ENCODE measurements at places on chromosomes 1 and 21.

GRCh38 chr1:70778056-70778762 lies 269.4 kb downstream of the PTGER3 start:
- no peak for DNase-seq

DNA sequence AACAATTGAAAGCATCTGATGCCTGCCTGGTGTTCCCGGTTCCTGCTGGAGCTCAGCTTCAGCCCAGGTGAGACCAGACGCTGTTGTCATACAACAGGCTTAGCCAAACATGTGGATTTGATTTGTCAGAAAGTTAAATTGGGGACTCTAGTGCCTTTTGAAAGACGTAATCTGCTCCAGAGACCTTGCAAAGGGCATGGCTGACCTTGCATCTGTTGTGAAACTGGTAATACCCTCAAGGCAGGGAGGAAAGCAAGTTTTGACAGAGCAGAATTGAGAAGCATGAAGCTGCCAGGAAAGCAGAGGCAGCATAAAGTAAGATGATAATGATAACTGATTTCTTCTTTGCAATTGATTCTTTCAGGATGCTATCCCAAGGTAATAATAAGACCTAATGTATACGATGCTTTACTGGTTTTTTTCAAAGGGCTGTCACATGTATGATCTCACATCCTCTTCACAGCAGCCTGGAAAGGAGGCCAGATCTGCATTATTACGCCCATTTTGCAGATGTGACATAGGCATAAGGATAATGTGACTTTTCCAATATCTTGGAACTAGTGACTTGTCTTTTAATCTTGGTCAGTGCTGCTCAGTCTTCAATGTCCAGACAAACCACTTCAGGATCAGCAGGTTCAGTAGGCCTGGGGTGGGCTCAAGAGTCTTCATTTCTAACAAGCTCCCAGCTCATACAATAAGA lies 24.7 kb upstream of the CNN3 start:
- no peak for DNase-seq

- DNase-seq: no peak
These were observed 1.7 kb upstream of the C1orf116 start for GRCh38 chr1:207034208-207034607.

DNA sequence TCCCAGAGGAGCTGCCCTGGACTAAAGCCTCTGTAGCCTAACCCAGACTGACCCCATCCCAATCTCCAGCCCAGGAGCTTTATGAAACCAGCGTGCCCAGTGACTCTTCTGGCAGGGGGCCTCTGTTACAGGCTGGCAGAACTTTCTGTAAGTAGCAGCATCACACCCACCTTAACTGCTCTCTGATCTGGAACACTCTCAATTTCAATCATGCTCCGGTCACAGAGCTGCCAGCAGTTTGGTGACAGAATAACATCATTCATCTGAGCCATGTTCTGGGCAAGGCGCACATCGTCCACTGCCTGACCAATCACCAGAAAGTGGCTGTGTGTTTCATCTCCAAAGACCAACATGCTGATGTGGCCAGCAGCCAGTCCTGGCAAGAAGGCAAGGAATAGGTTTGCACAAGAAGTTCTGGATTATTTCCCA lies 14.7 kb downstream of the ADCY10 start:
- DNase-seq: no peak

GRCh38 chr1:184150776-184151531 lies 99.4 kb downstream of the TSEN15 start:
- DNase-seq: no peak

DNA sequence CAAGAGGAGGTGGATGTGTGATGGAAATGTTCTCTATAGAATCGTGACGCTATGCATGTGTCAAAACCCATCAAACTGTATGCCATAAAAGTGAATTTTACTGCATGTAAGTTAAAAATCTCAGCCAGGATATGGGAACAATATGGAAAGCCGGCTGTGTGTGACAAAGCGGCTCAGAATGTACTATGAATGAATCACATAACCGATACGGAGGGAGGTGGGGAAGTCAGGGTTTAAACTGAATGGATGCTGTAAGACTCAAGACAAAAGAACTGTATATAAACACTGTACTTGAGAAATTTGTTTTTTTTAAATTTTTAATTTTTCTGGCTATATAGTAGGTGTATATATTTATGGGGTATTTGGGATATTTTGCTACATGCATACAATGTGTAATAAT lies 111.6 kb upstream of the PDE4B start:
- no peak for DNase-seq

GRCh38 chr1:51661081-51661518 lies 44.2 kb downstream of the OSBPL9 start:
- no peak for DNase-seq

DNA sequence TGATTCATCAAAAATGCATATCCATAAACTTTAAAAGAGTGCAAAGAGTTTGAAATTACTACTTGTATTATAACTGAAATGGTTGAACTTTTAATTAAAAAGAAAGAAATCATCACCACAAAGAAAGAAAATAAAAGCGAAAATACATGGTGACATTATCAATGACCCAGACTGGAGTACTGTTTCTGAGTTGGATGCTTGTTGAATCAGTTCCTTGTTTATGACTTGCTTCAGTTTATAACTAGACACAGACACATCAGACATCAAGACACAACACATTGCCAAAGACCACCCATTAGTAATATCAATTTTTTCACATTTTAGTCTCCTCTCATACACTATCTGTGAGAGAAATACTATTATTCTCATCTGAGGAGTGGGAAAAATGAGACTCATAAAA lies 293.0 kb downstream of the MRPL39 start:
- no peak for DNase-seq

All from activated CD8-positive, alpha-beta memory T cell treated with anti-CD3 and anti-CD28 coated beads for 4 hours (primary cell).